Stimulated activated CD4-positive, alpha-beta T cell treated with anti-CD3 and anti-CD28 coated beads, Interleukin-1b, Interleukin-23, amount 100 ng/mL, for 4 hours (primary cell): ENCODE measurements at places on chromosomes 2 and 18.
A peak's percentile ranks its signal among the peaks of the same experiment; 100 is the strongest.

DNA sequence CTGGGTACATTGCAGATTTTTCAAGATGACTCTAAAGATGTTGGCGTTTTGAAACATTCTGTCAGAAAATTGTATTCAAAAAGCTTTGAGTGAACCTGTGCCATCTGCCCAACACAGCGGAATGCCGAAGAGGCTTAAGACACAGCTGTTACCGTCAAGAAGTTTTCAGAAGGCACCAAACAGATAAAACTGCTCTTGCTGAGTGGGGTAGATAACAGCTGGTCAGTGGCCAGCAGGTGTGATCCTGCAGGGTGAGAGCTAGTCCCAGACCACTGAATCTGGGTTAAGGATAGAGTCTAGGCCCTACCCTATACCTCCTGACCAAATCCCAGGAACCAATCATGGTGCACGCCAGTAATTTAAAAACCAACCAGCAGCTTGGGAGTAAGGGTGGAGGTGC is 60.5 kb upstream of the B3GNT7 start:
- no peak for DNase-seq

DNA sequence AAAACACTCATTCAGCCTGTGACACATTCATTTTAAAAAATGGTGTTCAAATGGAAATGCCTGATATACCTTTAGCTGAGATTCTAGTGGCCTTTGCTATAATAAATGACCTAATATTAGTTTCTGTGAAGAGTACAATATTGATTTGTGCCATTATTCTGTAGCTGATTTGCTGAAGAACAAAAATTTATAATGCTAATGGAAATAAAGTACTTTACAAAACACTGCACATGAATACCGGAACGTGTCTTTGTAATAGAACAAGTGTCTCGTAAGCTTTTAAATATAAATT is 138.7 kb downstream of the WDR7 start:
- no peak for DNase-seq

DNA sequence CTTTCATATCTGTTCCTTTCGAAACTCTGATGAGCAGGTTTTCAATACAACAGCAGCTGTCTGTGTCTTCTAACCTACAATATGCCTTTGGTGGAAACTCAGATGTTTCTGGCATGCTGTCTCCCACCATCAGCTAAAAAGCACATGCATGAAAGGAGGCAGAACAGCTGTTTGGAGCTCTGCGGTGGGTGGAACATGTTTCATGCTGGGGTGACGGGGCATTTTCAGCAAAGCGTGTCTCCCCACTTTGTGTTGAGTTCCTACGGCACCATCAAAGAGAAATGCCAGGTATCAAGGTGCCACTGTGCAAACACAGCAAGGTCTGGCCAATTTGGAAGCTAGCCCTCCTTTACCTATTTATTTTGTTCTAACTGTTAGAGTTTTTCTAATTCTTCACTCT is 290.1 kb downstream of the CLIP4 start:
- no peak for DNase-seq

- no peak for DNase-seq
Measured at GRCh38 chr2:148978026-148978685, 60.3 kb upstream of the LYPD6B start.

- no peak for DNase-seq
Measured at GRCh38 chr2:108239786-108240185, at the start of gene SULT1C3. TSS of gene SULT1C3 (plus strand) at chr2:108239968. CDS start at chr2:108247195, 7,227 bp downstream.

DNA sequence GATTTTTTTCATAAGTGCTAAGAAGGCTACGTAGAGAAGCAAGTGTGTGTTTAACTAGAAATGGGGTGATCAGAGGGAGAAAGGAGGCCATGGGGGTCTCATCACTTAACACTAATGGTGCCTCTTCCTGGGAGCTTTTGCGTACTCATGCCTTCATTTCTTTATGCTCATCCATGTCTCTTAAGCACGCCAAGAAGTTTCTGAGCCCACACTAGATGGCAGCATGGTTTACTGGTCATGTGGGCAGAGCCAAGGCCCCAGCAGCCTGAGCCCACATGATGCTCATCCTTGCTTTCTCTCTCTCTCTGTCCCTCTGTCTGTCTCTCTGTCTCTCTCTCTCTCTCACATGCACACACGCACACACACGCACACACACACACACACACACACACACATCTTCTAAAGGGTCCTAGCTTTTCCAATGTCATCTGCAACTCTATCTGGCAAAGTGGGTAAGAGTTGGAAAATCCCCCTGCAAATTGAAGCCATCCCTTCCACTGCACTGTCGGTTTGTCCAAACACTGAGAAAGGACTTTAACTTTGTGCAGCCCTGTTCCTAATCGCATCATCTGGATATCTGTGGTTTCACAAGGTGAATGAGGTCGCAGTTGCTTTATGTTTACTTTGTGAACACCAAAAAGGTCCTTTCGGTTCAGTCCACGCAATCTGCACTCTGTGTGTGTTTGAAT is 137.1 kb upstream of the CCDC68 start:
- no peak for DNase-seq

DNA sequence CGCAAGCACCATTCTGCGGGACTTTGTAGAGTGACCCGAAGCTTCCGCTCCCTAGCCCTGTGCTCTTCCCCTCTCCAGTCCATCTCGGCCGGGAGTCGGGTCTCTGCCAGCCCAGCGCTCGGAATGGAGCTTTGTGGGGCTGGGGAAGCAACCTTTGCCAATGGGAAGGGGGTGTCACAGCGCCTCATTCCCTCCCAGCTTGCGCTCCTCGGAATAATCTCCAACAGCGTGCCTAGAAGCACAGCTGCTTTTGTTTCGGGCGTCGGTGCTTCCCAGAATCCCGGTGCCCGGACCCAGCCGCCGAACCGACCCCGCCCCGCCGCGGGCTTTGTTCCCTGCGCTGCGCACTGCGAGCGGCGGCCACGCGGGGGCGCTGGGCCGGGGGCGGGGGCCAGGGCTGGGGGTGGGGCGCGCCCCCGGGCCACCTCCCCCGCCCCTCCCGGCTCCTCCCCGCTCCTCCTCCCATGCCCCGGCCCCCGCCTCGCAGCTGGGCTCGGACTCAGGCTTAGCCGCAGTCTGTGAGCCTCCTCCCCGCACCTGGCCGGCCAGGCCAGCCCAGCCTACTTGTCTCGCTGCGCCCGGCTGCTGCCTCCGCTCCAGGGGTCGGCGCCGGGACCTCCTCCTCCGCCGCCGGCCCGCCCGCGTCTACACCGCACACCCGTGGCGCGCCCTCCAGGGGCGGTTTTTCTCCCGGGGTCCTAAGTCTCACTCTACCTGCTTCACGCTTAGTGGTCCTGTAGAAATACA is 77.7 kb upstream of the SMAD2 start:
- peak; percentile 18 for DNase-seq

- no peak for DNase-seq
Measured at GRCh38 chr2:207885010-207885409, 115.3 kb upstream of the FZD5 start.

DNA sequence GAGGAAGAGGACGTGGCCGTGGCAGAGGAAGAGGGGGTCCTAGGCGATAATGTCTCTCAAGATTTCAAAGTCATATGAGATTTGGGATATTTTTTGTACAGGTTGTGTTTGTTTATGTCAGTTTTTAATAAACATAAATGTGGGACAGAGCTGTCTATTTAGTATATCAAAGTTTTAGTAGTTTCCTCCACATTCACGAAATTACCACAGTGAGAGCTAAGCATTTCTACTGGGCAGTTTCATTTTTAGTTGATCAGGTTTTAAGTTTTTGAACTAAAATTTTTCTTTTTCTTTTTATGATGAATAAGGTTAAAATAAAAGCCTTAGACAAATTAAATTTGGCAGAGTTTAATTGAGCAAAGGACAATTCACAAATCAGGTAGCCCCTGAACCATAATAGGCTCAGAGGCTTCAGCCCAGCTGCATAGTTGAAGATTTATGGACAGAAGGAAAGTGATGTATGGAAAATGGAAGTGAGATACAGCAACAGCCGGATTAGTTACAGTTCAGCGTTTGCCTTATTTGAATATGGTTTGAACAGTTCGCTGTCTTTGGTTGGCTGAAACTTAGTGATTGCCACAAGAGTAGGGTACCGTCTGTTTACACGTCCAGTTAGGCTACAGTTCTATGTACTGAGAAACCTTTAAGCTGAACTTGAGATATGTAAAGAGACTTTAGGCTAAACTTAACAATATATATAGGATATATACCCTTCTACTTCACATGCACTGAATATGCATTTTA is 17.1 kb downstream of the SNRPD1 start:
- no peak for DNase-seq

- DNase-seq = no peak
Measured at GRCh38 chr2:70515938-70516337, 37.7 kb downstream of the TGFA start.

- no peak for DNase-seq
Measured at GRCh38 chr2:237547841-237548416, 18.4 kb upstream of the PRLH start.

GRCh38 chr2:1235806-1236205 is 177.5 kb upstream of the TPO start:
- DNase-seq = no peak

- DNase-seq = no peak
Measured at GRCh38 chr2:232276733-232277313, 101.7 kb upstream of the ALPP start.

- DNase-seq = no peak
Measured at GRCh38 chr2:45332567-45332966, 278.5 kb downstream of the SRBD1 start.
